ENCODE measurements at places on chromosomes 4 and X. TPM values are rescaled to one million over a fixed set of nuclear protein-coding genes. Genes with fewer than 3 reads are reported as not detected.

- DNase-seq = no peak
Observed at GRCh38 chrX:65609237-65609636, 58.2 kb upstream of the MSN start.

DNA sequence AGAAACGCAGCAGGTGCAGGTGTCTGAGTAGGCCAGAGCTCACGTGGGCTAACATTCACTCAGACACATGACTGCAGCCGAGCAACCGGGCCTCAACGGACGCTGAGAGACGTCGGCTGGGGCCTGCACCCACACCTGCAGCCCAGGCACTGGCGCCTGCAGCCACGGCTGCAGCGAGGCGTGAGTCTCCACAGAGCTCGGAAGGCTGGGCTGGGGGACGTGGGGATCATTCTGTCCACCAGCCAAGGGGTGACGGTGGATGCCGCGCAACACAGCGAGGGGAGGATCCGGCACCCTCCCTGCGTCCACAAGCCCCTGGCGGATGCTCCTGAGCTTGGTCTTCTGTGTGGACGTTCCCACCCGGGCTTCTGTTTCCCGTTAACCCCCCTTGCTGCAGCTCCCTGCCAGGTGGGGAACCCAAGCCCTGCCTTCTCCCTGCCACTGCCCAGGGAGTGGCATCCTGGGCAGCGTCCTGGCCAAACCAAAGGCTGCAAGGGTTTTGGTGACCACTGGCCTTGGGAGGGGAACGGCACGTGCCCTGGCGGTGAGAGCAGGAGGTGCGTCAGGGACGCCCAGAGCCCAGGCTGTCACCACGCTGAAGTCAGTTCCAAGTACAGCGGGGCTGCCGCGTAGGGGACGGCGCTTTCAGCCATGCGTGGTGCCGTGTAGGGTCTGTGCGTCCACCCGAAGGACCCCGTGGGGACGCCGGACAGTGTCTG, 16.3 kb downstream of the PPP2R3B start:
- no peak for DNase-seq

GRCh38 chr4:61332693-61333092, 132.6 kb downstream of the ADGRL3 start:
- DNase-seq = no peak

GRCh38 chrX:31058284-31058683, 13.6 kb downstream of the FTHL17 start:
- DNase-seq = no peak

DNA sequence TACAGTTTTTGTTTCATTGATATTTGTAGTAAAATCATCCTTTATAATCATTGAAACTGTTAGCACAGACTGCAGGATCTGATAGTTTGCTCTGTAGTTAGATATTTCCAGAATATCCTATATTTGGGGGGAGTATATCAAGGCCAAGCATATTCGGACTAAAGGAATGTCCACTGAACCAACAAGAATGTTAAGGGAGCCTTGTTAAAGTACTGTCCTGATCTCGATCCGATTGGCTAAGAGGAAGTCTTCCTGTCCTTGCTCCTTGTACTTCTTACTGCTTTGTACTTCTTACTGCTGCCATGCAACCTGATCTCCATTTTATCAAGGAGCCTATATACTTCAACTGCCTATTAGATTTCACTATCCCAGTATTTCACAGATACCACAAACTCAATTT, 449.3 kb downstream of the RPA4 start:
- DNase-seq = peak; percentile 12

- DNase-seq = no peak
Observed at GRCh38 chrX:130772776-130773143, 130.2 kb downstream of the ENOX2 start.

GRCh38 chr4:121711263-121712000, 14.7 kb upstream of the ANXA5 start:
- DNase-seq = peak; percentile 99

DNA sequence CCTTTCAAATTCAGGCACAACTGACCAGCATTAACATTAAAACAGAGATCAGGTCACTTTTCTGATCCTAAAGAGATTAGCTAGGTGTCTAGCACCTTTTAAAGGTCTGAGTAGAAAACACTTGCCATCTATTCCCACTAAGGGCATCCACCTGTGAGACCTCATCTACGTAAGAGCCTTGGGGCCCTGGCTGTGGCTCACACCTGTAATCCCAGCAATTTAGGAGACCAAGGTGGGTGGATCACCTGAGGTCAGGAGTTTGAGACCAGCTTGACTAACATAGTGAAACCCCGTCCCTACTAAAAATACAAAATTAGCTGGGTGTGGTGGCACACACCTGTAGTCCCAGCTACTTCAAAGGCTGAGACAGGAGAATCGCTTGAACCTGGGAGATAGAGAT, 11.8 kb downstream of the TBC1D9 start:
- DNase-seq = no peak

- no peak for DNase-seq
Observed at GRCh38 chr4:680551-680927, 6.2 kb downstream of the MYL5 start.

DNA sequence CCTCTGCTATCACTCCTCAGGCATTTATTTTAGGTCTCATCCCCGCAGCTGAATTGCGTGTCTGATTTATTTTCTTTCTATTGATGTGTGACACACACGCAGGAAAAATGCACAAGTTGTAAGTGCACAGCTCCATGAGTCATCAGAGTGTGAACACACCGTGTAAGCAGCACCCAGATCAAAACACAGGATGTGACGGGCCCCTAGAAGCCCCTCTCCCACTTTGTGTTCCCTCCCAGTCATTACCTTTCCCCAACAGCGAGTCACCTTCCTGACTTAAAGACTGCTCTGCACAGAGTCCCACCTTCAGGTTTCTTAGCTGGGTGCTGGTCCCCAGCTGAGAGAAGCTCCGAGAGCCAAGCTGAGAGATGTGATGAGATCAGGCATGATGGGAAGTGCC, 436.7 kb downstream of the MID1IP1 start:
- no peak for DNase-seq

DNA sequence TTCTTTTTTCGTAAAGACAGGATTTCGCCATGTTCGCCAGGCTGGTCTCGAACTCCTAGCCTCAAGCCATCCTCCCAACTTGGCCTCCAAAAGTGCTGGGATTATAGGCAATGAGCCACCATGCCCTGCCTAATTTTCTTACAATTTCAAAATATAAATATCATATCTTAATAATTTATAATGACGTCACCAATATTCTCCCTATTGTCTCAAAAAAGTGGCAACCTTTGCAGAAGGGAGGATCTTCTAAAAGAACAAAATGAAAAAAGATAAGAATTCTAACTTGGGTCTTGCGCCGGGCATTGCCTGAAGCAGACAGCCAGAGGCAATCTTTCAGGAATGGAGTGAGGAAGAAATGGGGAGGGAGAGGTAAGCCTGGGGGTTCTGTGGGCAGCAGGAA, 37.9 kb upstream of the WAS start:
- DNase-seq = no peak

DNA sequence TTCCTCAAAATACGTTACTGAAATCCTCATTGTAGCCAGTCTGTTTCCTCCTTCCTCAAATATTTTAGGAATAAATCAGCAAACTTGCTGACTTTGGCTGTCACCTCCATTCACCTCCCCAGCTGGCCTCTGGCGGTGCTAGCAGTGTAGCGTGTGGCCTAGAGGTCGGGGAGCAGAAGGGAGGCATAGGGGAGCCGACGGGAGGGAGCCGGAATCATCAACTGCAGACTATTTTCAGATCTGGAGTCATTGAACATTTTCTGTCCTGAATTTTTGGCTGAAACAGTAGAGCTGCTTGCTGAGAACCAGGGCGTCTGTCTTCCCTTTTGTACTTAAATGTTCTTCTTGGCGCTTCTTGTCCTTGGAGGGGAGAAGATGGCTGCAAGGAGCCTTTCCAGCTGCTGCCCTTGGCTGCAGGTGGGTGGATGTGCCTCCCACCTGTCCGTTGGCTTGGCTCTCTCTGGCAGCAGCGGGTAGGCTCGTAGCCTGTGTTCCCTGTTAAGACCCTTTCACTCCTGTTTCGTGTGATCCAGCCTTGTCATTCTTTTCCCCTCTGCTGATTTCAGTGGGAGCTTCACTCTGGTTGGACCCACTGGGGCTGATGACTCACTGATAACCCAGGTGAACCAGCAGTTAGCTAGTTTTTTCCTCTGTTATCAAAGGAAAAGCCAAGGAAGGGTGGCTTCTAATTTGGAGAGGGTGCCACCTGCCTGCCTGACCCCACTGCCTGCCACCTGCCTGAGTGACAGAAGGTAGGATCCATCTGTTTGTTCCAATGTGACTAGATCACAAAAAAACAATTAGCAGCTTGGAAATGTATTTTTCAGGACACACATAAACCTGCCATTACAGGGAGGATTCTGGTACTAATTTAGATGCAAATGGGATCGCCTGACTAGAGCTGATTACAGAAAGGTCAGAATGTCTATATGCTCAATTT, 135.9 kb downstream of the GATB start:
- DNase-seq = no peak

DNA sequence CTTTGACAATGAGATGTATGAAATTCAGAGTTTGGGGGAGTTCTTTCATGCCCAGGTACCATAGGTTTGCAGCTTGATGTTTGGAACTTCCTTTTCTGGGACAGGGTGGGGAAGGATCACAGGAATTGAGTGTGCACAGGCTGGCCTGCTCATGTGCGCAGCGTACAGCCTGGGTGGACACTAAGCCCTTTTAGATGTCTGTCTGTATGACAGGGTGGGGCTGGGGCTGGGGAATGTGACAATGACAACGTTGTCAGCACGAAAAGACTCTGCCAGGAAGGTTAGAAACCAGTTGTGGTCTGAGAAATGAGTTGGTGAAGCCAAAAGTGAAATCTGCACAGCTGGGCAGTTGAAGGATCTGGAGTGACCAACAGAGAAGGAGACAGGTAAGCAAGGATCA, 47.4 kb downstream of the WWC2 start:
- DNase-seq = no peak

DNA sequence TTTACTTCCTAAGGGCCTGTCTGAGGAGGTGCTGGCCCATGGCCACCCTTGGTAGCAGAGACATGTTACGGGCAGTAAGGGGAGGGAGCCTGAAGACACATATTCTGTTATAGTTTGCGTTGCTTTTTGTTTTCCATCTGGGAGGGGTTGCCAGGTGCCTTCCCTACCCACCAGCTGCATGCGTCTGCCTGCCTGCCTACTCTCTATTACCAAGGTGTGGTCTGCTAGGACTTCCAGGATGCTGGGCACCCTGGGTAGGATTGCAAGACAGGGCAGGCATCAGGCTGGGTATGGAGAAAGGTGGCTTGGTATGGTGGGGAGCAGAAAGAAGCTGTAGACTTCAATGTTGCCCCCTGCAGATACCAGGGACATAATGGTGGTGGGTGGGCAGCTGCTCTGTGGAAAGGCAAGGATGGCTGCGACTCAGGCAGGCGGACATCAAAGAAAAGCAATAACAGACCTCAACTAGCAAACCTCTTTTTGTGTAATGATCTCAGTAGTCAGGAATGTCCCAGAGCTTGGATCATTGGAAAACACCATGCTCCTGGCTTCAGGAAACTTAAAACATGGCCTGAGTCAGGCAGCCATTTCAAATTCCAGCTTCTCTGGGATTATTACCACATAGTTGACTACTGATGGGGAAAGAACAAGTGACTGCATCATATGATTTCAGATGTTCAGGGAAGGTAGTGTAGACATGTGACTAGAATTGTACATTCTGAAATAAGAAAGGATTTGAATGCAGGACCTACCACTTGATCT, 67.8 kb downstream of the HOPX start:
- DNase-seq = peak; percentile 78

The SCLT1 gene
- total RNA-seq = 14.8 TPM

The PQBP1 gene
- 53.2 TPM for total RNA-seq

The STPG2 gene
- not detected for total RNA-seq

The CPEB2 gene
- total RNA-seq = 17.4 TPM

The TBC1D25 gene
- total RNA-seq = 9.7 TPM

Data from LHCN-M2 (cell line).